ENCODE measurements at places on chromosomes 7 and 10. TPM values are rescaled to one million over a fixed set of nuclear protein-coding genes. Genes with fewer than 3 reads are reported as not detected.

The STAG3 gene
- 11.8 TPM for polyA plus RNA-seq

The ASIC3 gene
- 1.1 TPM for polyA plus RNA-seq

The CYP2C19 gene
- not detected for polyA plus RNA-seq

The GSTO1 gene
- 94.7 TPM for polyA plus RNA-seq

DNA sequence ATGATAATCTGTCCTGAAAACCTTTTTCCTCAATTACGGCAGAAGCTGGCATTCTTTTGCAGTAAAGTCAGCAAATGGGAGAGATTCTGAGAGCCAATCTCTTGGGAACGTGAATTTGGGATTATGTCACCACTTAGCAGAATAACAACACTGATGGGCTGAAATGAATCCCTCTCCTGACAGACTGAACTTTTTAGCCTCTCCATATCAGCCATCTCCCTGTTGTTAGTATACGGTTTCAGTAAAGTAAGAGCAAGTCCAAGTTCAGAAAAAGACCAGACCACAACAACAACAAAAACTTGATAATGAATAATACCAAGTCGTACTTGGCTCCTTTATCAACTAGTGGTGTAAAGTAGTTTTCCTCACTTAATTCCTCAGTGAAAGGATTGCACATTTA is 1048.8 kb downstream of the GATA3 start:
- DNase-seq, result no peak

GRCh38 chr7:64307254-64308015 is 6.3 kb upstream of the ZNF736 start:
- peak; percentile 85 for DNase-seq

DNA sequence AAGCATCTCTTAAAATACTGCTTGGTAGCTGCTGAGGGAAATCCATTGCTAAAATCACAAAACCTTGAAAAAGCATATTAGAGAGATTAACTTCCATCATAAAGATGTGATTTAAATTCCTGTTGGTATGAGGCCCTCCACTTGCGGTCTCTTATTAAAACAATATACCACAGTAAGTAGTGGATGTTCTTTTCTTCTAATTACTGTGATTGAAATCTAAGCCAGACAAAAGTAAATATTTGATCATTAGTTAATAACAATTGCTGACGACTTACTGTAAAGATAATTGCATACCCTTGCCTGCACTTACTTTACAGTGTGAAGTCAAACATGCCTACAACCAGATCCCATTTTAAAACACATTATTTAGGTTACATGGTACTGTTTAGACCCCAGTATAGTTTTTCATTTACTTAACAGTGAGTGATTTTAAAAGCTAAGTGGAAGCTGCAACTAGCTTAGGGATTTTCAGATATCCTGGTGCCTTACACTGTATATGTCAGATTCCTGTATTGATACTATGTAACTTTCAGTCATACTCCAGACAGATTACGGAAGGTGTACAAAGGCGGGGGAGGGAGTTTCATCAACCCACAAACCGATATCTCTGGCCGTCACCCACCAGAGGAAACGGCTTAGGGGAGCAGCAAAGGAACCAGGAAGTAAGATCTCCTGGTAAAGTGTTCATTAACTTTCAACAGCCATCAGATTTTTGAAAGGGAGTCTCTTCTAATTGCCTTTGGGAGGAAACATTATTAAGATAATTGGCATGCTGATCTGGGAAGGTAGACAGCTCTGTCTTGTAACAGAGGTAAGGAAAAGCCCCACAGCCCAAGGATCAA is 986 bp downstream of the NRP1 start:
- DNase-seq, result no peak

DNA sequence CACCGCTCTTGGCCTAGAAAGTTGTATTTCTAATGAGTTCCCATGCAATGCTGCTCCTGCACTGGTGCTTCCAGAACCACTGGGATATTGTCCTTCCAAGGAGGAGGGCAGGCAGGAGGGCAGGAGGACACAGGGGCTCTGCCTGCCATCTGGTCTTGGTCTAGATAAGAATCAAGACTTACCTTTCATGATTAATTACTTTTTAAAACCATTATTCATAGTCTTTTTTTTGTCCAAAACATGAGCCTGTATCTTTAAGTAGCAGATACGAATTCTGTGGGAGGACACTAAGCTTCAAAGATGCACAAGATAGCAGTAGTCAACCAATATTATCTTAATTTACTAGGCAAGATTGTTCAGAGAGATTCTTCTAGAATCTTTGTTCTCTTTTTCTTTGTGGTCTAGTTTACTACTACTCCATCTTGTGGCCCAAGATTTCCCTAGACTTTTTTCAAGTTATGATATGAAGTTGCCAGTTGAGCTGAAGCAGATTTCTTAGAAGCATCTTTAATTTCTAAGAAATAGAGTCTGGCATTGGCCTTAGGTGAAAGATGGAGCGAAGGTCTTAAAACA is 57.6 kb downstream of the RBM33 start:
- no peak for DNase-seq

- DNase-seq, result no peak
These were observed 242.8 kb downstream of the CCSER2 start for GRCh38 chr10:84571146-84571545.

- no peak for DNase-seq
These were observed 31.1 kb downstream of the ENKUR start for GRCh38 chr10:24984906-24985305.

- peak; percentile 38 for DNase-seq
These were observed at the start of gene SMKR1 for GRCh38 chr7:129501760-129502707. Gene SMKR1 (plus strand): TSS chr7:129502531. CDS start chr7:129502825, 294 bp downstream.

- DNase-seq, result no peak
These were observed 74.2 kb downstream of the ZRANB1 start for GRCh38 chr10:125016123-125016522.

DNA sequence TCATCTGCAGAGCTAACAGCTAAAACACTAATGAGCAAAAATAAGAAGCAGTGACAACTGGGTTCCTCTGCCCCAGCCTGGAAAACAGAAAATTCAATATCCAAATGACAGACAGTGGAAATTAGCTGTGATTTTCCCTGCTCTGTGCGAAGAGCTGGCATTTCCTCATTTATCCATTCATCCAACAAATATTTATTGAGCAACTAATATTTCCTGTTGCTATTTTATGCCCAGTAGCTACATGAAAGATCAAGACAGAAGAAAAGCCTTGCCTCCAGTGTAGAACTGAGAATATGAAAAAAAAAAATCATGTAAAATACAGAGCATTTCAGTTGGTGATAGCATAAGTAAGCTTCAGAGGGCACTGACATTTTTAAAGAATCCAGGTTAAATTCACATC is 140.9 kb downstream of the ABCA13 start:
- DNase-seq, result no peak

DNA sequence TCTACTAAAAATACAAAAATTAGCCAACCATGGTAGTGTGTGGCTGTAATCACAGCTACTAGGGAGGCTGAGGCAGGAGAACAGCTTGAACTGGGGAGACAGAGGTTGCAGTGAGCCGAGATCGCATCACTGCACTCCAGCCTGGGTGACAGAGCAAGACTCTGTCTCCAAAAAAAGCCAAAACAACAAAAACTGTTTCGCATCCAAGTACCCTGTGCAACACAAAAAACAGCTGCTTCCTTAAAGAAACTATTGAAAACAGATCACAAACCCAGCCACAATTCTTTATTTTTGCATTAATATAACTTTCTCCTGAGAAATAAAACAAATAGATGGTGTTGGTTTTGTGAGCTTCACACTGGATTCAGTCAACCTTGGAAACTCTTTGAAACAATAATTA is 112.1 kb upstream of the AFAP1L2 start:
- DNase-seq, result no peak

- DNase-seq, result no peak
These were observed 91.2 kb downstream of the CSTF2T start for GRCh38 chr10:51608211-51608610.

GRCh38 chr10:51273574-51273973 is 199.3 kb downstream of the PRKG1 start:
- no peak for DNase-seq

GRCh38 chr7:41274179-41274578 is 428.7 kb downstream of the INHBA start:
- DNase-seq, result no peak

DNA sequence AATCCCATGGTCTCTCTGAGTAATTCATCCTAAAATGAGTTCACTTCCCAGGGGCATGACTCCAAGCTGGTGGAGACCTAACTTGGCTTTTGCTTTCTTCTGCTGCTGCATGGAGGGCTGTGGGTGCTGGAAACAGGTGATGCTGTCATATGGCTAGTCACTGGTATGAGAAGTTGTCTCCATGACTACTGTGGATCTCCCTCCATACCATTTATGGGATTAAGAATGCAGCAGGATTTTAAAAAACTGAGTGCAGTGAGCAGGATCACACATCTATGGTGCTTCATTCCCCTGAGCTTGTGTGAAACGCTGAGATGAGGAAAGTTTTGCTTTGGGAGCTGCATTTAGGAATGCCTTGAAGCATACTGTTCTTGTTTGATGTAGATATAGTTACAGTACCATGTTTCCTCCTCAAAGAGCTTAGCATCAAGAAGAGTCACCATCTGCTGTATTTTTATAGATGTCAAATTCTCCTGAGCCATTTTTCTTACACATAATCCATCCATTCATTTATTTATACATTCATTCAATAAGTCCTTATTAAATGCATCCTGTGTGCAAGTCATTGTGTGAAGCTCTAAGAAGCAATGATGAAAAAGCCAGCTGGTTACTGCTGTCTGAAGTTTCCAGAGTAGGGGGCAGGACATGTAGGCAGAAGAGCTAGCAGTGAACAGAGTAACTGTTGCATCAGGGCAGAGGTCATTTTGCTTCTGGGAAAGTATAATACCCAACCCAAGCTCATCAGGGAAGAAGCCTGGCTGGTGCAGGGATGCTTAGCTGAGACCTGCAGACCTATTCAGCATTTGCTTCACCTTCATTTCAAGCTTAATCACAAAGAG is 534.8 kb downstream of the AUTS2 start:
- no peak for DNase-seq

GRCh38 chr7:98213296-98213887 is 2.2 kb downstream of the BHLHA15 start:
- DNase-seq, result no peak
